ENCODE measurements at places on chromosomes 13 and 19.

- DNase-seq: no peak
These were observed 333.1 kb downstream of the GPC6 start for GRCh38 chr13:93559718-93560117.

DNA sequence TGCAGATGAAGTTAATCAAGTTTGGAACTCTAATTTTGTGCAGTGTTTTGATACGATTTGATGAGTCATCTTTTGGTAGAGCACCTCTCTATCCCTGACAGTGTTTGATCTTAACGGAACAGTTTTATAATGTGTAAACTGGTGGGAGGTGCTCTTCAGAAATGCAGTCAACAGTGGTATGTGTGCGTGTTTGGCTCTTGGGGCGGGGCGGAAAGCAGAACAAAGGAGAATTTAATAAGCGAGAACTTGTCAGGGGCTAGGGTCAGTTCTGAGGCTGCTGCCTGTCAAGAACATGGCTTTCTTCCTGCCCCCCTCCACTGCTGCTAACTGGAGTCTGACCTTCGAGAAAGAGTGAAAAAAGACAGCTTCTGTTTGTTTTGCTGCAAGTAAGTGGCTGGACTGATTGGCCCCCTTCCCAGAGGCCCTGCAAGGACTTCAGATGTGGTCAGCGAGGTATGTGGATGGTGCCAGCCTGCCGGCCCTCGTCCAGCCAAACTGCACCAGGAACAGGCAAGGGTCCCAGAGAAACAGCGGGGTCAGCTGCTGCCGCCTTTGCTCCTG lies 40.8 kb downstream of the BBC3 start:
- DNase-seq: no peak

DNA sequence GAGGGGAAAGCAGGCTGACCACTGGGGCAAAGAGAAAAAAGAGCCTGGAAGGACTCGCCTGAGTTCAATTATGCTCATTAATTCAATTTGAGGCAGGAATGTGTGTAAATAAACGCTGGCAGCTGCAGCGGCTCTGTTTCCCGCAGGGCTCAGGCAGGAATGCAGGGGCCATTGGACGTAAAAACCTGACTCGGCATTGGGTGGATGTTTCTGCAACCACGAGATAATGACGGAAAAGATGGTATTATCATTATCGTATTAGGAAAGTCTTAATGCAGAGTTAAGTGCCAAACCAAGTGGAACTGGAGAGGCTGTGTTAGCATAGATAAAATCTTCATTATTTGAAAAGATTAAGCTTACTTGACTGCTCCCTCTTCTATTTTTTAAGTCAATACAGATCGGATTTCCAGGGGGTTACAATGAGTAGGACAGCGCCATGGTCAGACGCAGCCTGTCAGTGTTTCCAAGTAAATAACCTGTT lies 169.8 kb downstream of the SHISA2 start:
- no peak for DNase-seq

GRCh38 chr19:45137179-45137761 lies 23.5 kb downstream of the NKPD1 start:
- DNase-seq: no peak

- no peak for DNase-seq
These were observed 61.4 kb downstream of the SLC10A2 start for GRCh38 chr13:103004661-103005345.

DNA sequence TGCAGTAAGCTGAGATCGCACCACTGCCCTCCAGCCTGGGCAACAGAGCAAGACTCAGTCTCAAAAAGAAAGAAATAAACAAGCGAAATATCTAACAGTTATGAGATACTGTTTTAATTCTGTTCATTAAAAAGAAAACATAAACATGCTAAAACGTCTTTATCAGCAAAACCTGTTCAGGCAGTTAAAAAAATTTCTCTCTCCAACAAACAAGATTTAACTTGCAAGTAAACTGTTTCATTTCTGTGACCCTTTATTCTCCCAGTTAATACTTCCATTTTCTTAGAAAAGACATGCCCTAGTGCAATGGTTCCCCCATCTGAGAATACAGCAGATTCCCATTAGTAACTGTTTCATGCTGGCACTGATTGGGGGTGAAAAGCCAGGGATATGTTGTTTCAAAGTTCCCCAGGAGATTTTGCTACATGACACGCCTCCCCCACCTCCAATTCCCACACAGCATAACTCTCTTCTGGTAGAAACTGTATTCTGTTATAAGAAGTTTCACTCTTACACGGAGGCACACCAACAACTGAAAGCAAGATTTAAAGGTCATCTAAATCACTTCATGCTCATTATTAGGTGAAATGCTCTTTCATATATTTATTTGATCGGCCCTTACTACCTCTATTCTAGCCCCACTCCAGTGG lies 24.4 kb downstream of the ELF1 start:
- DNase-seq: no peak

DNA sequence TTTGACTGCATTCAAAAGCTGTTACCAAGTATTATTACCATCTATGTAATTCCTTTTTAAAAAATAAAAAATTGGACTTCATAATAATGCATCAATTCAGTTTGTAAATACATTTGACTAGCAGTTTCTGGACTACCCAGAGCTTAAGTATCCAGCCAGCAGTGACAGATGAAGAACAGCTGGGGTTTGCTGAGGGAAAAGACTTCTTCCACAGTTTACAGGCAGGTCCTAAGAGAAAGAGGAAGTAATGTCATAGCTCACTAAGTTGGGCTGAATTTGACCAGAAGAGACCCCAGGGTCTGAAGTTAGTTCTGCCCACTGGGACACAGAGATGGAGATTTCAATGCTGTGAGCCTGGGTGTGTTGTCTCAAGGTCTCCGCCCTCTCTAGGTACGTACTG lies 96.4 kb downstream of the MBNL2 start:
- DNase-seq: peak; percentile 54

DNA sequence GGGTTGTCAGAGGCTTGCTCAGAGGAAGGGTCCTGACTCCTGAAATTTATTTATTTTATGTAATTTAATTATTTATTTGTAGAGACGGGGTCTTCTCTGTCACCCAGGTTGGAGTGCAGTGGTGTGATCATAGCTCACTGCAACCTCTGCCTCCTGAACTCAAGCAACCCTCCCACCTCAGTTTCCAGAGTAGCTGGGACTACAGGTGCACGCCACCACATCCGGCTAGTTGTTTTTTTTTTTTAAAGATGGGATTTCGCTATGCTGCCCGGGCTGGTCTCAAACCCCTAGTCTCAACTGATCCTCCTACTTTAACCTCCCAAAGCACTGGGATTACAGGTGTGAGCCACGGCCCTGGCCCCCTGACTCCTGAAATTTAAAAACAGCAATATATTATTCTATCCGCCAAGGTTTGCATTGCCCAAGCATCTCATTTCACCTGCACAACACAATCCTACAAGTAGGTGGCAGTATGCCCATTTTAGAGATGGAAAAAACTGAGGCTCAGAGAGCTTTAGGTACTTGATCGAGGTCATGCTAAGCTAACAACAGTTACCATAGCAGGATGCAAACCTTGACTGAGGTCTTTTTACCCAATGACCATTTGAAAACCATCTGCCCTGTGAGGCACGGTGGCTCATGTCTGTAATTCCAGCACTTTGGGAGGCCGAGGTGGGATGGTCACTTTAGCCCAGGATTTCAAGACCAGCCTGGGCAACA lies 18.1 kb downstream of the ARHGEF18 start:
- peak; percentile 38 for DNase-seq

DNA sequence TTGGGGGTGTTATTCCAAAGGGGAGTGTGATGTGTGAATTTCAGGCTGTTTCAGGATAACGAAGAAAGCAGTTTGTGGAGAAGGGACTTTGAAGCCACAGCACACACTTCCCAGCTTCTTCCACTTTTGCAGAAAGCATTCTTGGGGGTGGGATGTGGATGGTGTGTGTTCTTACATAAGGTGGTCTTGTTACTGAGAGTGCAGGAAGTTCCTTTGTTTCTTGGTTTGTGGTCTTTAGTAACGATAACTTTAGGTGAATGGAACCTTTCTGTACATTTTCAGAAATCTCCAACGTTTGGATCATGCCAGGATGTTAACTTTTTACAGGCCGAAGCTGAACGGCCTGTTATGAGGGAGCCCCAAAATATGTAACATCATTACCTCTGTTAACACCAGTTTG lies 251.8 kb downstream of the KCNRG start:
- no peak for DNase-seq

DNA sequence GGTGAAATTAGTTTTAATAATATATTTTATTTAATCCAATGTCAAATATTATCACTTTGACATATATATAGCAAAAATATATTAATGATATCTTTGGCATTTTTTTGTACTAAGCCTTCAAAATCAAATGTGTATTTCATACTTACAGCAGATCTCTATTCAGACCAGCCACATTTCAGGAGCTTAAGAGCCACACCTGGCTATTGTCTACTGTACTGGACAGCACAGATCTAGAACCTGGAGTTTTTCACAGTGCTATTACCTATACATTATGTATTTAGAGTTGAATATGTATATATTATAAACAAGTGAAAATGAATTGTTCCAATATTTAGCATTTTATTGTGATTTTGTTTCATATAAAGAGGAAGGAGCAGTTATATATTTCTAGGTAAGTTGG lies 486.3 kb downstream of the DIAPH3 start:
- no peak for DNase-seq

DNA sequence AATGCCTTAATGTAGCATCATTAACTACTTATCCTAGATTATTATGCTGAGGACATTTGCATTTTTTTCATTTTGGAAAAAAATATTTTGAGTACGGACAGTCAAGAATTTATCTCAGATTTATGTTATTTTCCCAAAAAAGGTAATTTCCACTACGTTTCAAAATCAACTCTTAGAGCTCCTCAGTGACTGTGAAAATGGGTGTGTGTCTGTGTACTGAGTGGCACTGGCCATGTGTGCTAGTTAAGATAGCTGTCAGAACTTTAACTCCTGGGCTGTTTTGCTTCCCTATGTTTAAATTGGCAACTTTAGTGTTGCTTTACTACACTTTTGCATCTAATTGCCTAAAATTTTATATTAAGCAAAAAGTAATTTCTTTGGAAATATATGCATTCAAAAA lies 927.4 kb downstream of the EFNB2 start:
- no peak for DNase-seq

All from OCI-M1 (cell line).